ENCODE measurements at places on chromosomes 5 and 9. TPM values are rescaled to one million over a fixed set of nuclear protein-coding genes. Genes with fewer than 3 reads are reported as not detected.

The HTR1A gene
- not detected for total RNA-seq

The KLHL3 gene
- 11.7 TPM for total RNA-seq

The AJM1 gene
- total RNA-seq: 2.5 TPM

The AQP3 gene
- 3.4 TPM for total RNA-seq

The OR1B1 gene
- not detected for total RNA-seq

The GPR150 gene
- total RNA-seq: 1.3 TPM

The TMED9 gene
- 121 TPM for total RNA-seq

The SHB gene
- 6.2 TPM for total RNA-seq

The SRD5A1 gene
- total RNA-seq: 20.1 TPM

The IRF1 gene
- total RNA-seq: 68.0 TPM

The ARHGEF39 gene
- 12.4 TPM for total RNA-seq

The MARVELD2 gene
- 6.2 TPM for total RNA-seq

The OLFM1 gene
- 0.21 TPM for total RNA-seq

The ATP6V0E1 gene
- total RNA-seq: 152 TPM

The AGTPBP1 gene
- total RNA-seq: 27.9 TPM

The SLC34A1 gene
- 0.10 TPM for total RNA-seq

The NKD2 gene
- total RNA-seq: 0.26 TPM

The FABP6 gene
- total RNA-seq: 1.9 TPM

The LCN15 gene
- not detected for total RNA-seq

The FRRS1L gene
- total RNA-seq: not detected

The IFNK gene
- not detected for total RNA-seq

The FST gene
- total RNA-seq: 0.23 TPM

The LCN10 gene
- 0.21 TPM for total RNA-seq

The APC gene
- total RNA-seq: 22.6 TPM

The LRRTM2 gene
- total RNA-seq: not detected

The SLC4A9 gene
- 0.05 TPM for total RNA-seq

The ARID3C gene
- 0.24 TPM for total RNA-seq

The SLC1A1 gene
- total RNA-seq: 19.1 TPM

The RASEF gene
- total RNA-seq: not detected

The TNFSF15 gene
- total RNA-seq: not detected

The FOXD4L6 gene
- total RNA-seq: not detected

The ORM1 gene
- total RNA-seq: 4.4 TPM

The ANKDD1B gene
- 0.87 TPM for total RNA-seq

The SPATA31E1 gene
- not detected for total RNA-seq

The HRCT1 gene
- not detected for total RNA-seq

The SOHLH1 gene
- total RNA-seq: not detected

The TMEM252 gene
- not detected for total RNA-seq

The FYB1 gene
- 0.56 TPM for total RNA-seq

The KCNV2 gene
- total RNA-seq: 0.11 TPM

The CTXN3 gene
- total RNA-seq: not detected

The GRIN3A gene
- not detected for total RNA-seq

The MELK gene
- total RNA-seq: 36.6 TPM

The HACD4 gene
- total RNA-seq: 5.8 TPM

The PCDHGA6 gene
- 0.32 TPM for total RNA-seq

The SVEP1 gene
- 0.03 TPM for total RNA-seq

The PPP2R2B gene
- total RNA-seq: not detected

The EPB41L4B gene
- total RNA-seq: 0.28 TPM

The LARP1 gene
- total RNA-seq: 219 TPM

The PALM2AKAP2 gene
- not detected for total RNA-seq

The FGF18 gene
- not detected for total RNA-seq

The C9orf50 gene
- total RNA-seq: not detected

The ACOT12 gene
- total RNA-seq: not detected

The SARDH gene
- 0.15 TPM for total RNA-seq

All from GM12878 (cell line).